ENCODE measurements at places on chromosomes 4 and X. TPM values are rescaled to one million over a fixed set of nuclear protein-coding genes. Genes with fewer than 3 reads are reported as not detected.

Gene NLGN4X
- 6.7 TPM for total RNA-seq

- no peak for ATAC-seq
Observed at GRCh38 chr4:108492816-108493595, 127.4 kb upstream of the RPL34 start.

DNA sequence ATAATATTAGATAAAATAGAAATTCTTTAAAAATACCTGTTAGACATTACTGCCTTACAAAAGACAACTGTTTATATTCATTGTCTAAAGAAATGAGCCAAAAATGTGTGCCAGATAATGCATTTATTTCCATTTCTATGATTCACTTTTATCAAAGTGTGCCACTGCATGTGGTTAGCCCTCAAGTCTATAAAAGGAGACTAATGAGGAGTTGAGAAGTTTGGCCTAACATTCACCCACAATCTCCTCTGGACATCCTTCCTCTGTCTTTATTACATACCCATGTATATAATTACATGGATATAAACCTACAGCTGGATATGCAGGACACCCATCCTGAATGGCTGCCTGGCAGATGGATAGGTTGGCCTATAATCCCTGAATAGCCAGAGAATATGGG is 42.6 kb upstream of the PDE5A start:
- no peak for ATAC-seq

Gene TMA16
- total RNA-seq, result 19.2 TPM

Gene SSX2B
- total RNA-seq, result not detected

DNA sequence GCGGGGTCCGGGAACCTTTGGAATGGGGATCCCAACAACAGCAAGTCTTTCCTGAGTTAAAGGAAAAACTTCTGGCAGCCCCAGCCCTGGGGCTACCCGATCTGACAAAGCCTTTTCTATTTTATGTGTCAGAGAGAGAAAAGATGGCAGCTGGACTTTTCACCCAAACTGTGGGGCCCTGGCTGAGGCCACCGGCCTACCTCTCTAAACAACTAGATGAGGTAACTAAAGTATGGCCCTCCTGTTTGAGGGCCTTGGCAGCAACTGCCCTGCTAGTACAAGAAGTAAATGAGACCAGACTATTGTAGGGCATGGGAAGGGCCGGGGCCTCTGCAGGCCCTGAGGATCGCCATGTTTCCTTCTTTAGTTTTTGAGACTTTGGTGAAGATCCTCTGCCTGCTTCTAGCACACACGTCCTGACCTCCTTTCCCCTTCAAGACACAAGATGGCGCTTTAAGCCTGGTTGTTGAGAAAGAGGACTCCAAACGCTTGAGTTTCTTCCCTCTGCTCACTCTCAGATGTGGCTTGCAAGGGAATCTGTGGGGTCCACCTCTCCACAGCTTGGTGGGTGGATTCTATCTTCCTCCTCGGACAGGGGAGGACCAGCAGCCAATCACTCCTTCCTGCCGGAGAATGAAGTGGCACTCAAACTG is 18.5 kb upstream of the DRD5 start:
- no peak for ATAC-seq

- ATAC-seq, result peak; percentile 93
Observed at GRCh38 chr4:165493359-165493758, 114.6 kb downstream of the CPE start.

GRCh38 chr4:158018831-158019230 is 154.0 kb downstream of the GASK1B start:
- ATAC-seq, result no peak

Gene UGT2A3
- total RNA-seq, result not detected

GRCh38 chr4:1164444-1164843 is 7.9 kb downstream of the SPON2 start:
- ATAC-seq, result no peak

DNA sequence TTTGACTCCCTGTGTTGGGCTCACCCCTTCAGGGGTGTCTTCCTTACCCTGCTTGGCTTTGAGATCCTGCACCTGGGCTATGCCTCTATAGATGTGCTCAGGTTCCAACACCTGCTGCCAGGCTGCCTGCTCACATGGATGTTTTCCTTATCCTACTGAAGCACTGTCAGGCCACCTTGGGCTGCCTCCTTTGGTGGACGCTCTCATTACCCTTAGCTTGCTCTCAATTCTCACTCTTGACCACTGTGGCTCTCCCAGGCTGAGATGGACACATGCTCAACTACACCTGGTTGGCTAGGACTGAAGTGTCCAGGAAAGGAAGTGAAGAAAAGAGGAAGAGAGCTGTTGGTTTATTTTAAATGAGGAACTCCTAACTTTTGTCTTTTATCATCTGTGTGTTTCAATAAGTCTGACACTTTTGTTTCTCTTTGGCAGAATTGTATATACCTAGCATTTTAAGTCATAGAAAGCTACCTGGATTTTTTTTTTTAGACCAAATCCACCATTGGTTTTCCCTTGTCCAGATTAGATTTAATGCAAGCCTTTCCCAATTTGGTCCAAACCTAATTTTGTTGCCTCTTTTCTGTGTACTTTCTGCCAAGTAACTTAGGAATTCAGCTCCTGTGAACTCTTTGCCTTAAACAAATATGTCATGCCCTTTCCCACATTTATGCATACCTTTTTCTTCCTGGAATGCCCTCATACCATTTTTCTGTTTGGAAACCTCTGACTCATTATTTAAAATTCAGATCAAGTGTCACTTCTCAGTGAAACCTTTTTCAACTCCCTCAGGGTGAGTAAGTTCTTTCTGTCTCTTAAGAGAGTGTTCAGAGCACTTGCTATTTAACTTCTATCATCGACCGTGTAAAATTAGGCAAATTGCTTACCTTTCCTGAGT is 175.8 kb downstream of the GC start:
- ATAC-seq, result no peak

DNA sequence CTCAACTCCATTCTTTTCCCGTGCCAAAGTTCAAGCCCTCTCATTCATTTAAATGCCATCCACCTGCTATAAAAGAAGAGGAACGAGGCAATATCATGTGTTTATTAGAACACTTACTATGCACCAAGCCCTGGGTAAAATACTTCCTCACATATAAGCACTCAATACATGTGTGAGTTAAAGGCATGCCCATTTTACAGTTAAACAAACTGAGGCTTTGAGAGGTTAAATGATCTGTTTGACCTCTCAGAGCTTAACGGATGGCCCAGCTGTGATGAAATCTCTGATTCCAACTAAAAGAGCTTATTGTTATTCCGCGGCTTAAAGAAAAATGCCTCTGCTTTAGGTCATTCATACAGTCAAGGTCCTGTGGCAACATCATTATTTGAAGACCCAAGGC is 124.3 kb downstream of the HS6ST2 start:
- no peak for ATAC-seq

Gene FAAH2
- total RNA-seq, result not detected

DNA sequence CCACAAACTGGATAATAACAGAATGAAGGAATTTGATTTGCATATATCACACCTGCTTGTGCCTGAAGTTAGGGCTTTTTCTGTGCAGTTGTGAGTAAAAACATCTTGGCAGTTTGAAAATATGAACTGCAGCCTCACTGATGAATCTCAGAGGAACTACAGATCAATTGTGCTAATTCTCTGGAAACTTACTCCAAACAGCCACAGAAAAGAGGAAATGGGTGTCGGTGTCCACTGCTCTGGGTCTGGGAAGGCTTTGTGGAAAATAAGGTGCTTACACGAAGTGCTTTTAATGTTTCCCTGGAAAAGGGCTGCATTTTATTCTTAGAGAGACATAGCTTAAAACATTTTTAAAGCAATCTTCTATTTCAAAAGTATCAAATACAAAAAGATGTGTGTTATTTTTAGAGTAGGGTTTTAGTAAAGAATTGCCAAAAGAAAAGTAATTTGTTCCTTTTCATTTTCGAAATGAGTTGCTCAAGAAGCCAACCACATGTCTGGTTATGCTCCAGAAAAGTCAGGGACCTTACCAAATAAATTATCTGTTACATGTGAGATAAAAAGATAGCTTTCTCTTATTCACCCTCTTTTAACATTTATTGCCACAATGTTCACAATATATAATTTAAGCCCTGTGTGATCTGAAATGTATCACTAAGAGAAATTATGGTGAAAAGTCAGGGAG is 240.1 kb downstream of the FRAS1 start:
- ATAC-seq, result no peak

- ATAC-seq, result no peak
Observed at GRCh38 chr4:146998157-146998556, 52.5 kb upstream of the TTC29 start.

- ATAC-seq, result peak; percentile 94
Observed at GRCh38 chr4:101191302-101192098, 155.8 kb downstream of the PPP3CA start.

DNA sequence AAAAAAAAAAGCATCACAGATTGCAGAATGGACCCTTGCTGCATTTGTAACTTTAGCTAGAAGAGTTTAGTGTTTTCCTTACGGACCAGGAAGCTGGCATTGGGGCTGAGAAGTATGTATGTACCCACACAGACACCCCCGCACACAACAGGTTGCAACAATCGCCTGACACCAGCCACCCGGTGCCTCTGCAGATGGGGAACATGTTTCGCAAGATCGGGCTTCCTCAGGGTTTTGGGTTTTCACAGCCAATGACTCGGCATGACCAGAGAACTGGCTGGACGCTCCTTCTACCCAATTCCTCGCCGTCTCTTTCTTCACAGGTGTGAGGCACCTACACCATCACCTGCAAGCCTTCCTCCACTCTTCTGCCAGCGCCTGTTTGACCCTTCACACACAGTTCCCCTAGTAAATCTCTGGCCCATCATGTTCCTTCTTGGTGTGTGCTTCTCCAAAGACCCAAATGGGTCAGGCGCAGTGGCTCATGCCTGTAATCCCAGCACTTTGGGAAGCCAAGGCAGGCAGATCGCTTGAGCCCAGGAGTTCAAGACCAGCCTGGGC is 70.4 kb downstream of the DHRSX start:
- ATAC-seq, result no peak

DNA sequence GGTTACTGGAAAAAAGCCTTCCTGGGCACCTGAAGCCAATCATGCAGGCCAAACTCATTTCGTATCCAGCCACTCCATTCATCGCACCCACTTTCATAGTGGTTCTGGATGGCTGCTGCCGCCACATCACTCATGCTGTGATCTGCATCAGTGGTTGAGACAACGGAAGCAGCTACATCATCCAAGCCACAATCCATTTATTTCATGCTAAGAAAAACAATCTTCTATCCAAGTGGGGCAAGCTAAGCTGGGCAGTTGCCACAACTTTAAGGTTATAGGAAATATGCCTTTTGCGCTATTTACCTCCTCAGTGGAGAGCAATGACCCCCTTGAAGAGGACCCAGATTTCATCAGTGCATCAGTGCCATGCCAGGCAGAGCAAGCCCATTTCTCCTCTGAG is 124.6 kb downstream of the GRIA3 start:
- ATAC-seq, result no peak

Gene FAT1
- 84.4 TPM for total RNA-seq

GRCh38 chr4:522911-523443 is 24.0 kb downstream of the PIGG start:
- no peak for ATAC-seq

- peak; percentile 8 for ATAC-seq
Observed at GRCh38 chr4:112514647-112515197, 1.3 kb downstream of the NEUROG2 start.

Gene EREG
- total RNA-seq, result 7.8 TPM

Gene GCNA
- total RNA-seq, result 2.6 TPM

GRCh38 chr4:8590546-8590880 is 2.1 kb upstream of the CPZ start:
- ATAC-seq, result no peak

Gene GRIA3
- total RNA-seq, result 0.07 TPM

DNA sequence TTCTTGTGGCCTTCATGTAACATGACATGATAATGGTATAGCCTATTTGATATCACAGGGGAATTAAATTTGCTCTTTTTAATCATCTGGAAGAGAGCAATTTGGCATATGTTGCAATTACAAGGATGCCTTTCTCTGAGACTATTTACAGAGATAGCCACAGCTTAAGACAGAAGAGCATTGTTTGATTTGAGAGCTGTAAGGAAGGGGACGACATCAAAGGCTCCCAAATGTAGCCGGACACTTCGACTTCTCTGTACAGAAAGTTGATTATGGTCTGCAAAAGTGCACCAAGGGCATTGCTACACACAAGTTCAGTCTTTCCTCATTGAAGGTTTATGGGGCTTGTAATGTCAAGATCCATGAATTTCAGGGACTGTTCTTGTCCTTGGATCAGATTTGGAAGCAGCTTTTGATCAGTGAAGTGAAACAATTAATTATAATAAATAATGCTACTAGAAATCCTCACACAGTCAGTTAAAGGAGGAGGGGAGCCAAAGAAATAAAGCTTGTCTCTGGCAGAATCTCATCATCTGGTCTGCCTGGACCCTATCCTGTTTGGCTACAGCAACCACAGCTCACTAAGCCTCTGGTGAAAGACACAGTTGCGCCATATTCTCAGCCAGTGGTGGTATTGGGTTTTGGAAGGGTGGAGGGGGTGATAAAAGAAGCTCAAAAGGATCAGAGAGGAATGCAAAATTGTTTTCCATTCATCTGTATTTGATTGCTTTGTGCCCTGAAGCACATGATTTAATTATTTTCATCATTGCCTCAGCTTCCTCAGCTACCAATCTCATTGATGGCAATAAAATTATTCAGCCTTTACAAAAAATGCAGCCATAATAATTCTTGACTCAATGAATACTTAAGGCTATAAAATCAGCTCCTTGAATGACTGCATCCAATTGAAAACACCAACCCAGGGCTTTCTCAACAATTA is 654.3 kb upstream of the LCORL start:
- no peak for ATAC-seq

GRCh38 chr4:158280856-158281255 is 70.6 kb downstream of the TMEM144 start:
- no peak for ATAC-seq

DNA sequence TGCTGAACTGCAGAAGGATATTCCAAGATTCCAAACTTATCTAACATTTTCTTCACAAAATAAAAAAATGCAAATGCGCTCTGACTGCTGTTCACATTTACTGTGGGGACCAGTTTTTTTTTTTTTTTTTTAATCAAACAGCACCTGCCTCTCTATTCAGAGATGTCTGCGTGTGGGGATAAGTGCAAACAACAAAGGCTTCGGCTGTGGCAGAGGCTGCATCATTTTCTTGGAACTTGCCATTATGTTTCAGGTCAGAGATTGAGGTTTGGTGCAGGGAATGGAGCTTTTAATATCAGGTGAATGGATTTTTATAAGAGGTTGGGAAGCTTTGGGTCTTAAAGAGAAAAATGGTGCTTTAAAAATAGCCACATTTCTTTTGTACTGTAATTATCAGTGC is 78.2 kb upstream of the TET2 start:
- ATAC-seq, result no peak

DNA sequence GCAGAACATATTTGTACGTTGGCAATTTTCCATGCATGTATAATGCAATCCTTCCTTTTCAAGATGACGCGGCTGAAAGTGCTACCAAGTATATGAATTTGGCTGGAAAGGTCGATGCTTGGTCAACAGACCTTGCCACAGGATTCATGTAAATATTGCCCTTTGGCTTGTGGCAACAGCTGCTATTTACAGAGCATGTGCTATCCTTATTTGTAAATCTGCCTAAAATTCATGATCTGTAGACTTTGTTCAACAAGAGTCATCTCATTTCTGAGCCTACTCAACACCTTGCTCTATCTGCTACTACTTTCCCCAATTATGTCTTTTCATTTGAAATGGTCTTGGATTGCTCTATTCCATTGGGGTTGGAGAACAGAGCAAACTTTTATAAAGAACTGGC is 1.9 kb upstream of the SMARCA1 start:
- no peak for ATAC-seq

- no peak for ATAC-seq
Observed at GRCh38 chrX:66200855-66201795, 37.1 kb downstream of the HEPH start.

Measured in gastroesophageal sphincter (tissue), 4 donors.